ENCODE measurements at places on chromosomes 4 and X.

GRCh38 chr4:81404294-81404693 is 67.4 kb downstream of the RASGEF1B start:
- no peak for DNase-seq

GRCh38 chrX:96705905-96706304 is 21.3 kb downstream of the DIAPH2 start:
- no peak for DNase-seq

DNA sequence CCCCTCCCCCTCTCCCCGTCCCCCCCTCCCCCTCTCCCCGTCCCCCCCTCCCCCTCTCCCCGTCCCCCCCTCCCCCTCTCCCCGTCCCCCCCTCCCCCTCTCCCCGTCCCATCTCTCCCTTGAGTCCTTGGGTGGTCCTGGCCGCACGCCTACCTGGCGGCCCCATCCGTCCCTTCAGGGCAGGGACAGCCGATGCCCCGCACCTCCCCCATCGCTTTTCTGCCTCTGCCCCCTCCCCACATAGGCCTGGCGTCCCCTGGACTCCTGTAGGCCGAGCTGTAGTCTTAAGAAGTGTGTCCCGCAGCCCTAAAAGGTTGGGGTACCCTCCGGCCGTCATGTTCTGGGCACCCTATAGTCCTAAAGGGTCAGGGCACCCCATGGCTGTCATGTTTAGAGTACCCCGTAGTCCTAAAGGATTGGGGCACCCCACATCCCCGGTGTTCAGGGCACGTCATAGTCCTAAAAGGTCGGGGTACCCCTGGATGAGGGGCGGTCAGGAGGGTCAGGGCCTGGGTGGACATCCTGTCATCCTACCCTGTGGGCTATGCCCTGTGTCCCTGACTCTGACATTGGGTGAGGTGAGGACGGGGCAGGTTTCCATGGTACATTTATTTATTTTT is 10.8 kb upstream of the GTPBP6 start:
- no peak for DNase-seq

DNA sequence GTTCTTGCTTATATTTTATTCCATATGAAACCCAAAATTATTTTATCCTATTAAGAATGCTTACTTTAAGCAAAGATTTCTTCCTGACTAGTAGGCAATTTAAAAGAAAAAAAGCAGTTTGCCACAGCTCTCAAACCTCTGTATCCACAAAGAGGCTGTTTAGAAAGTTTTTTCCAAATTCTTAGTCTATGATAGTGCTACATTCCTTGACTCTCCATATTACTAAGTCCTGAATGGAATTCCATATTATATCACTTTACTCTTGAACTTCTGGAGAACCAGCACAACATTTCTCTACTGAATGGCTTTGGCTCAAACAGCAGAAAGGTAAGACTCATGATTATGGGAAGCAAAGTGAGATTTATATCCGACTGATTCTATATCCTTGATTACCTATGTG is 8.3 kb downstream of the SLC10A6 start:
- no peak for DNase-seq

DNA sequence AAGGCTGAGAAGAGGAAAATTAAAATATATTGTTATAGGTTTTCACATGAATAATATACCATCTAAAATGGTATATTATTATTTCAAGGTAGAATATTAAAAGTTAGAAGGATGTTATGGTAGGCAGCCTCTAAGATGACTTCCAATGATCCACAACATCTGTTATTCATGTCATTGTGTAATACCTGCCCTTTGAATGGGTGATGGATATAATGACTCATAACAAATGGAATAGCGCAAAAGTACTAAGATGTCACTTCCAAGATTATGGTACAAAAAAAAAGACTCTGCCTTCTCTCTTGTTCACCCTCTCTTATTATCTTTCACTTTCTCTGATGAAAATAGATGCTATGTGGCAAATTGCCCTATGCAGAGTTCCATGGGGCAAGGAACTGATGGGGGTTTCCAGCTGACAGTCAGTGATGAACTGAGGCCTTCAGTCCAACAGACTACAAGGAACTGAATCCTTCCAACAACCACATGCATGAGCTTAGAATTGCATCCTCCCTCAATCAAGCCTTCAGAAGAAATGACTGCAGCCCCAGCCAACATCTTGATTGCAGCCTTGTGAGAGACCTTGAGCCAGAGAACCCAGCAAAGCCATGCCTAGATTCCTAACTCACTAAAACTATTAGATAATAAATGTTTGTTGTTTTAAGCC is 57.7 kb downstream of the HS6ST2 start:
- no peak for DNase-seq

- DNase-seq: no peak
Observed at GRCh38 chr4:95545546-95545945, 3.2 kb downstream of the UNC5C start.

DNA sequence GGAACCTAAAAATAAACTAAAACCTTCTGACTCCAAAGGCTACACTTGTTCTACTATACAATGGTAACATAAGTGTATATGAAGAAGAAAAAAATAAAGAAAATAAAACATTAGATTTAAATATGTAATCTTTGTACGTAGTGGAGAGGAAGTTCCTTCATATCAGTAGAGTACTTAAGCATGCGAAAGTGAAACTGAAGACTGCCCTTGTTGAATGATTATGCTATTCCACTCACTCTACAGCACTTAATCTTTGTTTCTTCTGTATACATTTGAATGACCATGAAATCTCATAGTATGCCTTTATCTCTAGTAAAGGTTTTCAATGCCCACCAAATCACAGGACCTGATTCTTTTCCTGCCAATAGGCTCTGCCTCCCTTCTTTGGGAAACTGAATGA is 78.9 kb downstream of the NDST3 start:
- DNase-seq: no peak

DNA sequence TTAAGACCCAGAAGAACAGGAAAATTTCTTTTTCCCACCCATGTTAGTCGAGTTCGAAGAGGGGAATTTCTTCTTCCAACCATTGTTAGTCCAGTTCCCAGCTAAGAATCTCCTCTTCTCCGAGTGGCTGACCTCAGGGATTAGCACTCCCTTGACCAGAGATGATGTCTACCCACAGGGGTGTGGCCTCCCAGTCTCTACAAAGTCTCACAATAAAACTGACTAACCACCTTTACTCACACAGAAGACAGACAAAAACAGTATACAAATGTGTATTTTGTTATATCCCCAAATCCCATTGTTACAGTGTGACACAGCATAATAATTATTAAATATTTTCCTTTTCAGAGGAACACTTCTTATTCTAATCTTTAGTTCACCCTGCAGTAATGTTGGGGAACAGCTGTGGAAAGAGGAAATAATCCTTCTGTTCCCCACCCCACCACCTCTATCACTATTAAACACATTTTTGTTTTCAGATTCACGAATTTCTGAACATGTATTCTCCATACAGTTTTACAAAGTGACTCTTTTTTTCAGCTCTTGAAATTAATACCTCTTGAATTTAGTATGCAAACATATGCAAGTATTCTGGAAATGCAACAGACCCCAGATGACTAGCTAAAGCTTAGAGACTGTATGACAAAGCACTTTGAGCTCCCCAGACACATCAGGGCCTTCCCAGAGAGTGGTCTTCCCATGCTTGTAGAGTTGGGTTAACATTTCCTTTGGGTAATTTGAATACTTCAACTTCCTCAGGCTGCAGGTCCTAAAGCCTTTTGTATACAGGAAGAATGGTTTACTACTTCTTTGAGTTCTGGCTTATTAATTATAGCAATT is 62.5 kb upstream of the NFKB1 start:
- no peak for DNase-seq

- DNase-seq: no peak
Observed at GRCh38 chr4:102860611-102861324, 8.0 kb upstream of the CISD2 start.

GRCh38 chr4:54550395-54551171 is 107.2 kb upstream of the KIT start:
- DNase-seq: no peak

DNA sequence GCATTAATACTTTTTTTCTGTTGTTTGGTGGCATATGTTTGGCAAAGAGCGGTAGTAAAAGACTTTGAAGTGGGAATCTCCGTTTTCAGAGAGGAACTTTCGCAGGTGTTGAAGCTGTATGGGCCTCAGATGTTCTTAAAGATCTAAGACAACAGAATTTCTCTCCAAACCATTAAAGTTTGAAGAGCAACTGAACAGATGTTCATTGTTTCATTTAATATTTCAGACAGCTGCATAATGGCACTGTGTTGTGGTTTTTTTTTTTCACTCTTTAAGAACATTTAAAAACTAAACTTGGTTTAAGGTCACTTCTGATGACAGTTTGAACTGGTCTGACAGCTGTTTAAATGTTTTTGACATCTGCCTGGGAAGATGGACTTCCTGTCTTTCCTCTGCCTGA is 882.7 kb upstream of the PCDH10 start:
- DNase-seq: no peak

GRCh38 chrX:78658845-78659744 is at the start of gene RTL3:
Gene RTL3, minus strand, starts transcription at chrX:78659328. Its CDS starts 908 bp downstream, at chrX:78658420.
- no peak for DNase-seq

DNA sequence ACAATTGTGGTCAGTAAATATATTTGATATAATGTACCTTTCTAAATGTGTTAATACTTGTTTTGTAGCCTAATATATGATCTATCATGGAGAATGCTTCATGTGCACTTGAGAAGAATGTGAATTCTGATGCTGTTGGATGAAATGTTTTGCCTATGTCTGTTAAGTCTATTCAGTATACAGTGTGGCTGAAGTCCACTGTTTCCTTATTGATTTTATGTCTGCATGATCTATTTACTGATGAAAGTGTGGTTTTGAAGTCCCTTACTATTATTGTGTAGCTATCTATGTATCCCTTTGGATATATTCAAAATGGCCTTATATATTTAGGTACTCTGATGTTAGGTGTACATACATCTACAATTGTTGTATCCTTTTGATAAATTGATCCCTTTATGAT is 515.8 kb upstream of the EPHA5 start:
- DNase-seq: no peak

DNA sequence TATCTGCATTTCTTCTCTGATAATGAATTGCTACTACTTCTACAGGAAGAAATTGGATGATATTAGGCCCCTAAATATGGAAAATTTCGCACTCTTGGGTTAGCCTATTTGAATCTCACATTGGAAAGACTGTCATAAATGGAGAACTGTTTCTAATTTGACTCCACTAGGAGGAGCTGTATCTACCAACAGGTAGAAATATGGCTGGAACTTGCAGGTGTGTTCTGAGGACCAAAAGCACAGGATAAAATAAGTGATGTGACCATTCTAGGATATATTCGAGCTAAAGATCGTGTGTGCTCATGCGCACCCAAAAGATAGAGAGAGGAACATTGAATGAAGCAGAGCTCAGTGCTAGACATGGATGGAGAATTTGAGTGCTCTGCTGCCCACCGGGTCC is 4.8 kb upstream of the NKAP start:
- DNase-seq: no peak

GRCh38 chr4:24856586-24856985 is 56.3 kb downstream of the CCDC149 start:
- no peak for DNase-seq

GRCh38 chr4:134848681-134849080 is 647.1 kb upstream of the PABPC4L start:
- no peak for DNase-seq

DNA sequence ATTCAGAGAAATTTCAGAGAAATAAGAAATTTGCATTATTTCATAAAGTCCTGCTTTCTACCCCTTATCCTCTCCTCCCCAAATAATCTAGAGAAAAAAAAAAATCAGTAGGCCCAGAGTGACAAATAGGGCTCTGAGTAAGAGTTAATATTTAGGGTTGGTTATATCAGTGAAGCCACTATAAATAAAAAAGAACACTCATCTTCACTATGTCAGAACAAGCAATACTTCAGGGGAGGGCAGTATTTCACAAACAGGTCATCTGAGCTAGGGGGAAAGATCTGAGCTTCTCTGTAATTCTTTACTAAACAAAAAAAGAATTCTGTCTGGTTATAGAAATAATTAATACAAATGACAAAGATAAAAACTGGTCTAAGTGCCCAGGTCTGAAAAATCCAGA is 39.4 kb downstream of the PDE5A start:
- DNase-seq: no peak

- peak; percentile 40 for DNase-seq
Observed at GRCh38 chr4:7193030-7193958, 956 bp downstream of the SORCS2 start.

DNA sequence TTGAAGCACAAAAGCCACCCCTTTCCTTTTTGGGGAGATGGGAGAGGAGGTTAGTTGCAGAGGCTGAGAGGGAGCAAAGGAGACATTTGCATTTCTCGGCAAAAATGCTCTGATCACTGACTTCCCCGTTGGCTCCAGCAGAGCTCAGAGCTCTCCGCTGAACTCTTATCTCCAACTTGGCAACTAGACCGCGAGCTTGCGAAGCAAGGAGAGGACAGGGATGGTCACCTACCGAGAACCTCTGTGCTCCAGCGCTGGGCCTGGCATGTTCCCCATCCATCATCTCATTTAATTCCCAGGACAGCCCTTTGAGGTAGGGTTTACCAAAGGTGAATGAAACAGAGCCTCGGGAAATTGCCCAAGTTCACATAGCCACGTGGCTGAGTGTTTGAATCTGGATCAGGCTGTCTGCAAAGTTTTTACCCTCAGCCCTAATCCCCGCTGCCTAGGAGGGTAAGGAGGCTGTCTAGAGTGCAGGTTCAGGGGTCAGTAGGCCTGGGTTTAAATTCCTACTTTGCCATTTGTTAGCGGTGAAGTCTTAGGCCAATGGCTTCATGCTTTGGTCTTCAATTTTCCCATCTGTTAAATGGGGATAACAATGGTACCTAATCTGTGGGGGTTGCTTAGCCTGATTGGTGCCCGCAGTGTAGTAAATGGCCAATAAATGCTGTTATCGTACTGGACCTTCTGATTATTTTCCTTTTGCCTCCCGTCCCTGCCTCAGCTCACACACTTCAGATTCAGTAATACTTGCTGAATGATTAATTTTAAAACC is 3.8 kb upstream of the CITED1 start:
- no peak for DNase-seq

GRCh38 chr4:123939621-123940020 is 543.0 kb downstream of the SPRY1 start:
- no peak for DNase-seq

- no peak for DNase-seq
Observed at GRCh38 chr4:70640192-70640591, 11.6 kb downstream of the ENAM start.

- no peak for DNase-seq
Observed at GRCh38 chrX:54446084-54446483, 5.9 kb downstream of the TSR2 start.

GRCh38 chr4:174999407-174999806 is 81.2 kb downstream of the ADAM29 start:
- DNase-seq: no peak

- DNase-seq: no peak
Observed at GRCh38 chrX:74434336-74434735, 13.0 kb downstream of the SLC16A2 start.

Measured in nucleus accumbens (tissue), 56 donors.